ENCODE measurements at places on chromosomes 4 and X.

GRCh38 chr4:38181286-38181685, 221.1 kb downstream of the PTTG2 start:
- no peak for DNase-seq

DNA sequence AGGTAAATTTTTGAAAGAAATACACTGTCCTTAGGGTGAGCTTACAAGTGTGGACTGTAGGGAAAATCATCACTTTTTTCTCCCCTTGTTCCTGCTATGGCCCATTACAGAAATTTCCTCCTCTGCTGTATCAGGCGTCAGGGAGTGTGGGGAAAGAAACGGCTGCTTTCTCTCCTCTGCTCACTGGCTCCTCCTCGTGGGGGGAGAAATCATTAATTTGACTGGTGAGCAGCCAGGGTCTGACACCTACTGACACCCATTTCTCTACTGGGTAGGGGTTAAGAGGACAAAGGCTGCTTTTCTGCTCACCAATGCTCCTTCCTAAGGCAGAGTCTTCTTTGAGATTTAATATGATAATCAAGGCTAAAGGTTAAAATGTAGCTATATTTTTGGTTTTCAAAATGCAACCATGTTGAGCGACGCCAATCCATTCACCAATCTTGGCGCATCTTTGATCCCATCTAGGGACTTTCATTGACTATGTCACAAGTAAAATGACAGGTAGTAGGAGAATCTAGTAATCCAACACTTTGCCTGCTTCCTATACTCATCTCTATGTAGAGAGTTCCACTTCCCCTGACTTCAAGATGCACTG, 25.1 kb downstream of the SETD7 start:
- peak; percentile 71 for DNase-seq

DNA sequence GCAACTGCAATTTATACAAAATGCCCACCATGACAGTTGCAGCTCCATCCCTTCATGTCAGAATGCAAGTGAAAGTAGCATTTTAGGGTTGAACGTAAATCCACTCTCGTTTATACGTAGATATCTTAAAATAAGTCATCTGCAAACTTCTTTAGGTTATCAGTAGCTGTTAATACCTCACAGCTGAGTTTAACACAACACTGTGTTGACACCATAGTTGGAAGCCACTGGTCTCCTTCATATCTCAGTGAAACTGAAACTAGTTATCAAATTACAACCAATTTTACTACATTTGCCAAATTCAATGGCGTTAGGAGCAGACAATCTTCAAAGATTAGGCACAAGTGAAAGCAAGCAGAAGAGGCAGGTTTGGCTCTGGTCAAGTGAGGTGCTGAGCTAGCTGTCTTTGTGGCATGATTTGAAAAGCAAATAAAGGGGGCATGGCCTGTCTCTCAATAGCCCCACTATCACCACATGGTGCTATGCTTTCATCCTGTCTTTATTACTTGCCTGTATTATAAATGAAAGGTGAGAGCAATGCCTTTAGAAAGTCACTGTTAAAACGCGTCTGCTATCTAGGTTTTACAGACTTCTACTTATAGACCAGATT, 12.3 kb downstream of the PPP3CA start:
- DNase-seq: no peak

- no peak for DNase-seq
Measured at GRCh38 chr4:150588316-150588715, 6.4 kb downstream of the MAB21L2 start.

GRCh38 chrX:78945186-78945912, at the start of gene P2RY10:
Gene P2RY10 (plus strand): TSS chrX:78945391. CDS start chrX:78960521, 15,130 bp downstream.
- peak; percentile 21 for DNase-seq

DNA sequence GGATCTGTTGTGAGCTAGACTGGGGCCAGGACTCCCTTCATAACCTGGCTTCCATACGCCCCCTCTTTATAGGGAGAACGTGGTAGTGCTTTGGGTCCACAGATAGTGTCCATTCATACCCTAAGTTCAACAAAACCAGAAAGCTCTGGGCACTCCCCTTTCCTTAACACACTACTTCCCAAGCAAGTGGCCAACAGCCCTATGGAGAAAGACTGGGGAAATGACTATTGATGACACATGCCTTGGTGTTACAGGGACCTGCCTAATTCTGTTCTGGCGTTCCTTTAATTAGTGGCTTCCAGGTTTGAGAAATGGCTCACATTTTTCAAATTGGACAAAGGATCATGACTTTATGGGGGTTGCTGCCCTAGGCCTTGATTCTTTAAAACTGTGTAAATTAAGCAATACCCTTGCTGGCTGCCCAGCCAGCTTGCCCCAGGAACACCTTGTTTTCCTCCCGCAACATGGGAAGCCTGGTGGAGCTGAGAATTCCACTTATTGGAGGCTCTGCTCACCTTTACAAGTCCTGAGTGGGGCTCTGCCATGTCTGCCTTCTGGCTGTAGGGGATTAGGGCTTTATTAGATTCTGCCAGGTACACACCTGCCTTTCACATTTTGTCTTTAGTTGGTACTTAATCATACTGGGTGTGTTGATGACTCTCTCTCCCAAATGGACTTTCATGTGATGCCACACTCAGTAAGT, 61.1 kb downstream of the RGS12 start:
- DNase-seq: no peak

DNA sequence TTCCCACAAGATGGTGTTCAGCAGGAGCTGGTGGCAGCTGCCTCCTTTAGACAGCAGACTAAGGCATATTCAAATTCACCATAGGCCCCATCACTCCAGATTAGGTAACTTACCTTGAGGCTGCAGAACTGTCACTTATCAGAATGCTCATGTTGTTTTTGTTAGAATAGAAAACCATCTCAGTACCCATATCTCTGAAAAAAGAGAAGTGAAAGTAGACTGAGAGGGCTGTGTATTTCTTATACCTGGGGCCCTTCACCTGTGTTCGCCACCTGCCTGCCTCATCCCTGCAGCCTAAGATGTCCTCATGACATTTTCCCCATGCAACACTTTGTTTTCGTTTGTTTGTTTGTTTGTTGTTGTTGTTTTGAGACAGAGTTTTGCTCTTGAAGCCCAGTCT, 32.9 kb upstream of the SPRY1 start:
- DNase-seq: no peak

GRCh38 chr4:59002148-59002547, 1892.0 kb upstream of the IGFBP7 start:
- no peak for DNase-seq

DNA sequence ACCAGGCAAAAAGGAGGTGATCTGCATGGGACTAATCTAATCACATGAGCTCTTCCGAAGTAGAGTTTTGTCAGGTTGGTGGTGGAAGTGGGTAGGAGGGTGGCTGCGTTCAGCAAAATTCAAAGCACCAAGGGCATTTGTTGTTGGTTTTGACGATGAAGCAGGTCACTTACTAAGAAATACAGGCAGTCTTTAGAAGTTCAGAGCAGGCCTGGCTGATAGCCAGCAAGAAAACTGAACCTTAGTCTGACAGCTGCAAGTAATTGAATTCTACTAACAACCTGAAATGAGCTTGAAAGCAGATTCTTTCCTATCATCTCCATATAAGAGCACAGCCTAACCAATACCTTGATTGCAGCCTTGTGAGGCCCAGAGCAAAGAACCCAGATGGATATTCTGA, 505.8 kb downstream of the KLHL13 start:
- DNase-seq: no peak

DNA sequence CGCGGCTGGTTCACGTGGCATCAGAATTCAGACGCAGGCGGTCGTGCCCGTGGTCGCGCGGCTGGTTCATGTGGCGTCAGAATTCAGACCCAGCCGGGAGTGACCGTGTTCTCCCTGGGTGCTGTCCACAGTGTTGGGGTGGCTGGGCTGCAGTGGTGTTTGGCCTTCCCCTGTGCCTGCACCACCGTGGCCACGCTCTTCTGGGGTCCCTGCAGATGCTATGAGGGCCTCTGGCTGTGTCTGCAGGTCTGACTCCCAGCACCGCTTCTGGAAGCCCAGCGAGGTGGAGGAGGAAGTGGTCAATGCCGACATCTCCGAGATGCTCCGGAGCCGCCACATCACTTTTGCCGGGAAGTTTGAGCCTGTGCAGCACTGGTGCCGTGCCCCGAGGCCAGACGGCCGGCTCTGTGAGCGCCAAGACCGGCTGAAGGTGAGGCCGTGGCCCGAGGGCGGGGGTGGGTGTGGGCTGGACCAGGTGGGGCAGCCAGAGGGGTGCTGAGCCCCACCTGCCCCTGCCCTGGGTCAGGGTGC, 26.4 kb downstream of the NKX1-1 start:
- DNase-seq: no peak

DNA sequence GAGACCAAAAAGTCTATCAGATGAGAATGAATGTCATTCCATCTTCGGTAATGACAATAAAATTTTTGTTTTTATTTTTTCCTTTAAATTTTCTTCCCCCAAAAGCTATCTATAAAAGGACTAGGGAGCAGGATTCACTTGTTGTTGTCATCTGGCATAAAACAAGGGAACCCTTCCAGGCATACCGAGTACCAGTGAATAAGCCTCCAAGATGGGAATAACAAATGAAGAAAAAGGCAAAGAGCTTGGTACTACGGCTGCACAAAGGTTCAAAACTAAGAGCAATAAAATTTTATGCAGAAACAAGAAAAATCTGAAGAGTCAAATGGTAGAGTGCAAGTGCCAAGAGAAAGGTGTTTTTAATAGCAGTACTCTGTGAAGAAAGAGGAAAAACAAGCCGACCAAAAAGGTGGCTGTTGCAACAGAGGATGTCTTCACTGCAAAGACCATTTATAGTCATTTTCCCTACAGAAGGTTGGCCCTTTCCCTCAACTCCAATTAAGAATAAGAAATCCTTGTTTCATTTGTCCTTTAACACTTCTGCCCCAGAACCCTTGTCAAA, 25.8 kb downstream of the PPP3CA start:
- no peak for DNase-seq

DNA sequence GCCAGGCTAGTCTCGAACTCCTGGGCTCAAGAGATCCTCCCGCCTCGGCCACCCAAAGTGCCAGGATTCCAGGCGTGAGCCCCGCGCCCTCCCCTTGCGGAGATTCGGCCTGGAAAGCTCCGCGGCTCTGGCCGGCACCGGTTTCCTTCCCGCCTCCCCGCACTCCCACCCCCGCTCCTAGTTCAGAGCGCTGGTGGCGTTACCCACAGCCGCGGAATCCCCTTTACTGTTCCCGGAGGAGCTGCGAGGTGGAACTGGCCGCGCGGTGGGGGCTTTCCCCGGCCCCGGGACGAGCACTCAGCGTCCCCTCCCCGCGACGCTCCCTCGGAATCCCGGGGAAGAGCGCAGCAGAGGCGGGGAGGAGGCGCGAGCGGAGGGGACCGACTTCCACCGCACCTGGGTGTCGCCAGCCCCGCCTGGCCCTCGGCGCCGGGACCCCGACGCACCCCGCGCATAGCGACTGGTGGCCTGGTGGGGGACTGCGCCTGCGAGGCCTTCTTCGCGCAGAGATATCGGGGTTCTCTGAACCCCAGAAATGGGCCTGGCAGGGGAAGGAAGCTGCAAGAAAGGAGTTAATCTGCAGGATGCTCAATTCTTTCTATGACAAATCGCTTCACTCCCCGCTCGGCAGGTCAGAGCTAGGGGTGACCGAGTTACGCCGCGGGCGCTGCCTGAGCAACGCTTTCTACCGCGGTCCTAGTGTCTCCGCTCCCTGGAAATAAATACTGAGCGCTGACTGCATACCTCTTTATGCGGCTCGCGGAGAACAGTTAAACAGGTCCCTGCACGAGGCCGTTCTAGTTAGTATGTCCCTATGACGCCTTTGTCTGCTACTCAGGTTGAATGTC, 14.6 kb upstream of the SLC25A4 start:
- peak; percentile 20 for DNase-seq

GRCh38 chrX:12440246-12440645, 302.0 kb downstream of the FRMPD4 start:
- no peak for DNase-seq

DNA sequence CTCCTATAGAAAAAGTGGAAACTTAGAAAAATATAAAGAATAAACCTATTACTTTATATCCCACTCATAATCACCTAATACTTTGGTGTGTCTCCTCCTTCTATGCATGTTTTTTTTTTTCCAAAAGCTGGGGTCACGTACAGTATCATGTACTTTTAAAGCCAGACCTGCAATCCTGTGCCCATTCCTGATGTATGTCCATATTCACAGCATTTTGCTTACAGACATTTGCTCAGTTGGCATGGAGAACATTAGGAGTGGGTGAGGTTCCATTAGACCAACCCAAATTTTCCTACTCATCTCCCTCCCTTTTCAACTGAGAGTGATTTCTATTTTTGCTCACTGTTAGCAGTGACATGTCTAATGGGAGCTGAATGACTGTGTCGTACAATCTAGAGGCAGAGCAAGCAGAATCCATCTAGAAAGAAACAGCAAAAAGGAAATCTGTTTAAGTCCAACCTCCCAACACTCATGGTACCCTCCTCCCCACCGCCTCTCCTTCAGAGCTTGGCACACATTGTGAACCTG, 195.6 kb upstream of the KLF3 start:
- no peak for DNase-seq

DNA sequence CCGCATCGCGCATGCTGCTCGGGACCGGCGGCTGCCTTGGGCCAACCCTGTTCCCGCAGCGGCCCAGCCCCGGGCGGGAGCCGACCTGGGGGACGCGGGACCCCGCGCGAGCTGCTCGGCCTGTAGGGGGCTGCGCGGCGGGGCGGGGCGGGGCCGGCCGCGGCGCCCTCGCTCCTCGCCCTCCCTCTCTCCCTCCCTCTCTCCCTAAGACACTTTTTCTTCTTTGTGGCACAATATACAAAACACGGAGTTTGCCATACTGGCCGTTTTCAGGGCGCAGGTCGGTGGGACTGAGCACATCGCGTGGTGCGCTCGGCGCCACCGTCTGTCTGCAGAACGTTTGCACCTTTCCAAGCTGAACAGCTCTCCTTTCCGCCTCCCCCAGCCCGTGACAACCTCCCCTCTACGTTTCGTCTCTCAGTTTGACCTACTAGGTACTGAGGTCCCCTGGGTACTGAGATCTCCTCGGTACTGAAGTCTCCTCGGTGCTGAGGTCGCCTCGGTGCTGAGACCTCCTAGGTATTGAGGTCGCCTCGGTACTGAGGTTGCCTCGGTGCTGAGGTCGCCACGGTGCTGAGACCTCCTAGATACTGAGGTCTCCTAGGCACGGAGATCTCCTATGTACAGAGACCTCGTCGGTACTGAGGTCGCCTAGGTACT, 261.1 kb upstream of the PLCXD1 start:
- no peak for DNase-seq

GRCh38 chr4:110798687-110799086, 175.8 kb upstream of the PITX2 start:
- DNase-seq: no peak

Data from thymus (tissue), 14 donors.